ENCODE measurements at places on chromosomes 11 and 22.
A peak's percentile ranks its signal among the peaks of the same experiment; 100 is the strongest.

GRCh38 chr11:114621072-114621471 lies 25.5 kb upstream of the NXPE4 start:
- DNase-seq: no peak

DNA sequence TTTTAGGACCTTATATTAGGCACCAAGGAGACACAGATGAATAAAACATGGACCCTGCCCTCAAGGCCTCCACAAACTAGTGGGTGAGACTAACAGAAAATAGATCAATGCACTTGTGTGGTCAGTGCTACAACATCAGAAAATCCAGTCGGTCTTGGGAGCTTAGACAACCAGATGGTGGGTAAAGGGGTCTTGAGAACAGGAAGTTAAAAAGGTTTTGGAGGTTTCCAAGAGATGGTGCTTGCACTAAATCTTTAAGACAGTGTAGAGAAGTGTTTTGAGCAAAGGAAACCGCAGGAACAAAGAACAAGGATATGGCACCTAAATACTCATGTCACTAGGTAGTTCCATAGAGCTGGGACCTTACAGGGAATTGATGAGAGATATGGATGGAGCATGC lies 56.2 kb downstream of the GALNT18 start:
- DNase-seq: no peak

DNA sequence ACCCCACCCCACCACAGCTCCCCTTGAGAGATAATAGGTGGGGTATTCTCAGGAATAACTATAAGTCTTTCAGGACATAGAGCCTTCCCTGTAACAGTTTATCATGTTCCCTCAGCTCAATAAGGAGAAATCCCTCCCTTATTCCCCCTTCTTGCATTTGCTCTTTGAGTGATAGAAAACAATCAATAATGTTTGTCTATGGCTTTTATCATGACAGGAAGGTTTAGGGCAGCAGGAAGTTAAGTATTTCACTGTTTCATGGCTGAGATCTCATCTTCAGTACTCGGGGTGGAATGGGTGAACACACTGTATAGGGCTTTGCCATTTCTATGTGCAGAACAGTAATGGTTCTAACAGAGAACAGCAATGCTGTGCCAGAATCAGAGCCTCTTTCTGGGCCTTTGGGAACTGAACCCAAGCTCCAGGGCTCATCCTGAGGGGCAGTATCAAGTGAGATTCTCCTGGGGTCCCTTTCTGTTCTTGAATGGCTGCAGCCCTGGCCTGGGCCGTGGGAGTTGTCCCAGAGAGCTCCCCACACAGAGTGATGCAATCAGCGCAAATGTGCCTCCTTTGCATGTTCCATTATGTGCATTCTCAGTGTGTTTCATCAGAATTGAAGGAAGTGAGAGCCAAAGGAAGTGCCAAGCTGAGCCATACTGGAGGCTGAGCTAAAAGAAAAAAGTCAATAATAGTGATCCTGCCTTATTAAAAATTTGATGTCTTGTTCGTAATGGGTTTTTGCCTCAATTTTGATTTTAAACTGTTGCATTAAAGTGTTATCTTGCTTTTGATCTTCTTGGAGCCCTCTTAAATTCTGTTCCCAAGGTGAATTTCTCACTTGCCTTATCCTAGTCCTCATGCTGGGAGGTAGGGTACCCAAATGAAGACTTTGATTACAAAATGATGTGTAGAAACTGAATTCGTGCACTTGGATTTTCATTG lies 2.9 kb upstream of the CYP2R1 start:
- peak; percentile 93 for DNase-seq

DNA sequence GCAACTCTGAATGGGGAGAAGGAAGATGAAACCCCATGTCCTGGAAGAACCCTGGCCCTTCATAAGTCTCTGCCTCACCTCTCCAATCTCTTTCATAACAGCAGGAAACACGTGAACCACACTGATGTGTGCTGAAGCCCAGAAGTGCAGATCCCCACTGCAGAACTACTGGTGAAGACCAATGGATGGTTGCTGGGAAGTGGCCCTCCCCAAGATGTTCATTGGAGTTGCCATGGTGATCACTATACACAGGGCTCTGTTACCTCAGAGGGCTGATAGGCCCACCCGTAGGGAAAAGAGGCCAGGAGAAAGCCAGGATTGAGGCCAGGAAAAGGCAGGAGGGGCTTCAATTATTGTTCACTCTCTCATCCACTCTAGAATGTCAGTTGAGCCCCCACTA lies 11.6 kb downstream of the TST start:
- no peak for DNase-seq

DNA sequence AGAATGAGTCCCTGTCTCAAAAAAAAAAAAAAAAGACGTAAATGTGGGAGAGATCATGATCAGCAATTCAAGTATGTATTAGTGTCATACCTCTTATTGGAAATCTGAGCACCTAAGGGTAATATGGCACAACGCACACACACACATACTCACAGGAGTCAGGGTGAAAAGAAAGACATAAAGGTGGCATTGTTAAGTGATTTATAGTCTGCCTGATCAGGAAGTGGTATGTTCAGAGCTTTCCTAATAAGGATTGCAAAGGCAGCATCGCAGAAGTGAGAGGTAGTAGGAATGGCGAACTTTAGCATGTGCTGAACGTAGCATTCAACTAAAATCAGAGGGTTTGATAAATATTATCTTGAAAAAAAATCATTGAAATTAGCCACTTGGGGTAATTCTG lies 854.3 kb downstream of the METTL15 start:
- DNase-seq: no peak

DNA sequence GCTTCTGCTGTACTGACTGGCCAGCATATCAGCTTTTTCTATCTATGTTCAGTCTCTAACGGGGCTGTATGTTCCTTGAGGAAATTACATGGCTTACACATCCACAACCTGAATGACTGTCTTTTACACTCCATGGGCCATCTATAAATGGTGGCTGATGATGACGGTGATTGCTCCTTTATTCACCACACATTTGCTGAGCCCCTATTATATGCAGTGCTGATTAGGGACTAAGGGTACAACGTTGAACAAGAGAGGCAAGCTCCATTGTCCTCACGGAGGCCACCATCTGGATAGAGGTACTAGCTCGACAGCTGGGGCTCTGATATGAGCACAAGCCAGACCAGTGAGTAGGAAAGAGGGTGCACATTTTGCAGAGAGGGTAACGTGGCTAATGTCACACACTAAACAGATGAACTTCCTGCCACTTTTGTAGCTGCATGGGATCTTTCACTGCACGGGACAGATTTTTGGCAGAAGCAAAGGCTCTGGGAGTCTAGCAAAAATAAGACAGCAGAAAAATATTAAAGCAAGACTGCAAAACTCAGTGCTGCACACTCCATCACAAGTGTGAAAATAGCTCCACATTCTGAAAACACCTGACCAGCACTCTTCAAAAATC lies 30.6 kb downstream of the DRD2 start:
- no peak for DNase-seq

DNA sequence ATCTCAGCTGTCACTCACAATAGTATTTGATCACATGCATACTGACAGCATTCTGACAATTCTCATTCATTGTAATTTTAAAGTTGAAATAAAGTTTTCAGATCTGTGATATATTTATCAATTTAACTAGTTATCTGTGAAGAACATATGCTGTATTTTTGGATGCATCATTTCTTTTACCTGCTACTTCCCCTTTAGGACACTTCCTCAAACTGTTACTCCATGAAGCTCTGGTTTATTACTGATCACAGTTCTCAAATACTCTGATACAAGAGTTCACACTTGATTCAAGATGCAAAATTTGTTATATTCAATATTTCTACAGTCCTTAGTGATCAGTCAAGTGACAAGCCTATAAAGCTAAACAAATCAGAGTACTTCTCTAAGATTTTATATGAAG lies 1655.2 kb downstream of the LRRC4C start:
- DNase-seq: no peak

DNA sequence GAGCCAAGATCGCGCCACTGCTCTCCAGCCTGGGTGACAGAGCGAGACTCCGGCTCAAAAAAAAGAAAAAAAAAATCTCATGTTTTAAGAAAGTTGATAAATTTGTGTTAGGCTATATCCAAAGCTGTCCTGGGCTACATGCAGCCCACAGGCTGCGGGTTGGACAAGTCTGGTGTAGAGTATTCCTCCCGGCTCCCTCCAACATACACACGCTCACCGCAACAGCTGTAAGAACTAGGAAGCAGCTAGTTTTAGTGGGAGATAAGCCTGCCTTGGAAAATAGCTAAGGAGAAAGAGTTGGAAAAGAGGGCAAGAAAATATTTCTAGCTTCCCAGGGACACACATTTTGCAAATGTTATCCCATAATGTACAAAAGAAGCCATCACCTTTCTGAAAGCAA lies 46.6 kb downstream of the CELF1 start:
- no peak for DNase-seq

- peak; percentile 48 for DNase-seq
Measured at GRCh38 chr22:29225422-29226090, 19.9 kb downstream of the EMID1 start.

- peak; percentile 97 for DNase-seq
Measured at GRCh38 chr11:64745189-64745520, 1.2 kb upstream of the RASGRP2 start.

- no peak for DNase-seq
Measured at GRCh38 chr11:88454881-88455280, 117.3 kb upstream of the CTSC start.

DNA sequence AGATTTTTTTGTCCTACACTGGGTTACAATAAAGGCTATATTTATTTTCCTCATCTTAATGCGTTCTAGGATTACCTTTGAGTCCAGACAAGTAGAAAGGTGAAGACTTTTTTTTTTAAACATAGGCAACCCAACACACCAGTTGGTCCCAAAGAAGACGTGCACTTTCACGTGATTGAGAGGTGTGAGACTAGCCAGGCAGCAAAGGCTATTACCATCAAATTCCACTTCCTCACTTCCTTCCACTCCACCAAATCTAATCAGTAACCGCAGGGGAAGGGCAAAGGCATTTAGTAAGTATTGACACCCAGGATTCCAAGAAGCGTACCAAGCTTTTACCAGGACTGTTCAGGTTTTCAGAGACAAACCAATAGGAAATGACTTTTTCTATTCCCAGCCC lies 109.3 kb downstream of the APIP start:
- DNase-seq: no peak

DNA sequence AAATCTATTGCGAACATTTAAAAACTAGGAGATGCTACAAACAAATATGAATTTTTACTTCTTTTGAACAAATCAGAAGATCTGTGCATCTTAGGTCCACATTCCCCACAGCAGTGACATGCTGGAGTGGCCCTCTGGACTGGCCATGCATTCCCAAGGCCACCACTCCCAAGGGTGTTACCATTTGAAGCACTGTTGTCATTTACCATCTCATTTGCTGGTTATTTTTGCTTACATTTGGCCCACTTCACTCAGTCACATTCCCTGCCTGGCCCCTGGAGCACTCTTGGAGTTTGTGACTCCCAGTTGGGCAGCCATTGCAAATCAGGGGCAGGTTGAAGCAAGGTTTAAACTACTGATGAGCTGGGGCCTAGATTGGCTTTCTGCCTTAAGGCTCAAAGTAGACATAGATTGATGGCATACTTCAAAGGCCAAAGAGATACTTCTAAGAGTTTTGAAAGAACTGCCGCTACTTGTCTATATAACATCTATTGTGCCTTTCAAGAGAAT lies 8.5 kb upstream of the ZNRF3 start:
- DNase-seq: no peak

GRCh38 chr22:35296051-35296450 lies 3.6 kb upstream of the TOM1 start:
- DNase-seq: no peak

DNA sequence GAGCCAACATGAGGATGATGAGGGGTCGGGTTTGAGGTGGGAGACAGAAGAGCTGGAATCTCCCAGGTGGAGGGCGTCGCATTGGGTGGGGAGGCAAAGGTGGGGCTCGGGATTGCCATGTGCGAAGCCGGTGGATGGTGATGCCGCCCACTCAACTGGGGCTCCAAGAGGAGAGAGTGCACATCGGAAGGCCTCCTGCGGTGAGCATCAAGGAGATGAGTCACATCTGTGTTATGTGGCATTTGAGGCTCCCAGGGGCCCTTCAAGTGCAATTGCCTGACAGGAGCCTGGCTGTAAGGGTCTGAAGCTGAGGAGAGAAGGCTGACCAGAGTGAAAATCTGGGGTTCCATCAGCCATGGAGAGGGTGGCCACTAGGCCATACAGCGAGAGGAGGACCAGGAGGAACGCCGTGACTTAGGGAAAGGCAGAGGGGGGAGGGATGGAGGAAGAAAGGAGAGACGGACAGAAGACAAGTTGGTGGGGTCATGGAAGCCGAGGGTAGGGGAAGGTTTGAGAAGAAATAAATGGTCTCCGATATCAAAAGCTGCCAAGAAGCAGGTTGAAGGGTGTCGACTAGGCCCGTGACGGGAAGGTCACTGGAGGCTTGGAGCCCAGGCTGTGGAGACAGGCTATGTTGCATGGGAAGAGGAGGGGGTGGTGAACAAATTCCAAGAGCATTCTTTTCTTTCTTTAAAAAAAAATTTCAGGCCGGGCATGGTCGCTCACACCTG lies 21.3 kb downstream of the RASD2 start:
- DNase-seq: no peak

DNA sequence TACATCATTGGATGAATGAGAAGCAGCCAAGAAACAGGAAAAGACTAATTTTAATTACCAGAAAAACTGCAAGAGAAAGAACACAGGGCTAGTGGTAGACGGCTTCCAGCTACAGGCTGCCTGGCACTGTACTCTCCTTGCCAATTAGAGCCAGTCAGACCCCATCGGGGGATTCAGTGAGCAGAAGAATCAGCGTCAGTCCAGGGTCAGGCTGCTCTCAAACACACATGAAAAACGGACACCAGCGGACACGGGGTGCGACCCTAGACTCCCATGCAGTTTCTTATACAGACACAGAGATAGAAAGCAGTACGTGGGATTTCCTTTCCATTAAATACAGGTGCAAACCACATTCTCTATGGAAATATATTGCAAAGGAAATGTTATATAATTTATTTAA lies 1.1 kb upstream of the CNTN5 start:
- DNase-seq: no peak

- no peak for DNase-seq
Measured at GRCh38 chr11:30801357-30801756, 215.2 kb upstream of the MPPED2 start.

DNA sequence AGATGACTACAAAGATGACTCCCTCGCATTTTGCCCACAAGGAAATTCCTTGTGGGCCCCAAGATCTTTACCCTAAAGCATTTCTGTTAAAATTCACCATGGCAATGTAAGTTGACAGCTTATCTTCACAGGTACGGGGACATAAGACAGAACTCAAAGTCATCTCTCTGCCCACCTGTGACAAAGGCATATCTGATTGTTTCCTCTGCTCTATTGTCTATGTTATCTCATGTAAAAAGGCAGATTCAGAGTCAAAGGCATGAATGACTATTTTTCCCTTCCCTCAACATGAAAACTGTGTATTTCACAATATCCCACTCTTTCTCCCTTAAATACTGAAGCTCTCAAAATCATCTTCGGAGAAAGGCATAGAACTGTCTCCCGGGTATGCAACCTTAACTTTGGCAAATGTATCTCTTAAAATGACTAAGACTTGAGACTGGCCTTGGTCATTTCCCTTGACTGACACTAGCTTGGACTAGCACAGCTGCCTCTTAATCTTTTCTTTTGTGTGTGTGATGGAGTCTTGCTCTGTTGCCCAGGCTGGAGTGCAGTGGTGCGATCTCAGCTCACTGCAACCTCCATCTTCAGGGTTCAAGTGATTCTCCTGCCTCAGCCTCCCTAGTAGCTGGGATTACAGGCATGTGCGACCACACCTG lies 103.2 kb downstream of the MICAL3 start:
- no peak for DNase-seq

Measured in HL-60 (cell line).